Neuronal stem cell (in vitro differentiated cells): ENCODE measurements at places on chromosomes 12 and 14.

GRCh38 chr14:102554821-102555819, 37.3 kb upstream of the RCOR1 start:
- DNase-seq, result peak; percentile 47

- DNase-seq, result no peak
These were observed 34.2 kb downstream of the KCNA1 start for GRCh38 chr12:4943938-4944284.

GRCh38 chr12:79665212-79665887, 25.4 kb downstream of the PAWR start:
- DNase-seq, result no peak

GRCh38 chr12:56836317-56836716, 73.2 kb downstream of the HSD17B6 start:
- DNase-seq, result no peak

DNA sequence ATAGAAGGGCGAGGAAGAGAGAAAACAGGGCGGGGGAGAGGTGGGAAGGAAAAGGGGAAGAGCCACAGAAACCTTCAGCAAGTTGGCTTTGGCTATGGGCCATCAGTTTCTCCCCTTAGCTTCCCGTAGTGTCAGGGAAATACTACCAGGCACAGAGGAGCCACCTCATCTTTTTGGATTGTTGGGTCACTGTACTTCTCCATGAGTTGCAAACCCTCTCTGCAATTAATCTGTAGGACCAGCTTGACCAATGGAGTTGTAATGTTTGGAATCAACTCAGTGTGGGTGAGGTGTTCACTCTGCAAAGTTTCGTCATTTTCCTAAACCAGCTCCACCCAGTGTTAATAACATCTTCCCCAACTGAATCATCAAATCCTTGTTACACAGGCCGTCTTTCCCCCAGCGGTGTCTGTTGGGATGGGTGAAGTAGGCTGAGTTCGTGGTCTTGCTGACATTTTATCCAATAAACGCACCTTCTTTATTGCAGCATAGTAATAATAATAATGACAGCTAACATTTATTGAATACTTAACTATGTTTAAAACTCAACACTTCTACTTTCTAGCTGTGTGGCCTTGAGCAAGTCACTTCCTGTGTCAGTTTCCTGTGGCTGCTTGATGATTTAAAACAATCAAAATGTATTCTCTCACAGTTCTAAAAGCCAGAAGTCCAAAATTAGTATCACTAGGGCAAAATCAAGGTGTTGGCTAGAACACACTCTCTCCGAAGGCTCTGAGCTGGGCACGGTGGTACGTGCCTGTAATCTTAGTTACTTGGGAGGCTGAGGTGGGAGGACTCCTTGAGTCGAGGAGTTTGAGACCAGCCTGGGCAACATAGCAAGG, 8.1 kb upstream of the GLTP start:
- no peak for DNase-seq

DNA sequence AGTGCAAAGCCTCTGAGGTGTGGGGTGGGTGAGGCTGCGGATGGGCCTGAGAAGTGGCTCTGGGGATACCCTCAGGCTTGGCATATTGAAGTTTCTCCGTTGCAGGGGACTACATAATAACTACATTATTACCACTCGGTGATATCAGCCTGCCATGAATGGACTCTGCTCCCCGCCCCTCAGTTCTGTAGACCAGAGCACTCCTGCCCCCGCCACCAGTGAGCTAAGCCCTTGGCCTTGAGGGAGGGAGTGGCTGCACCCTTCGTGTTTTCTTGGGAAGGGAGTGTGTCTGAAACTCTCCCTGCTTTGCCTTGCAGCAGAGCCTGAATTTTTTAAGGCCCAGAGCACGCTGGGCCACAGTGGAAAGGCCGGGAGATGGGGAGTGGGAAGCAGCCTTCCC, 1.7 kb downstream of the ORAI1 start:
- no peak for DNase-seq

DNA sequence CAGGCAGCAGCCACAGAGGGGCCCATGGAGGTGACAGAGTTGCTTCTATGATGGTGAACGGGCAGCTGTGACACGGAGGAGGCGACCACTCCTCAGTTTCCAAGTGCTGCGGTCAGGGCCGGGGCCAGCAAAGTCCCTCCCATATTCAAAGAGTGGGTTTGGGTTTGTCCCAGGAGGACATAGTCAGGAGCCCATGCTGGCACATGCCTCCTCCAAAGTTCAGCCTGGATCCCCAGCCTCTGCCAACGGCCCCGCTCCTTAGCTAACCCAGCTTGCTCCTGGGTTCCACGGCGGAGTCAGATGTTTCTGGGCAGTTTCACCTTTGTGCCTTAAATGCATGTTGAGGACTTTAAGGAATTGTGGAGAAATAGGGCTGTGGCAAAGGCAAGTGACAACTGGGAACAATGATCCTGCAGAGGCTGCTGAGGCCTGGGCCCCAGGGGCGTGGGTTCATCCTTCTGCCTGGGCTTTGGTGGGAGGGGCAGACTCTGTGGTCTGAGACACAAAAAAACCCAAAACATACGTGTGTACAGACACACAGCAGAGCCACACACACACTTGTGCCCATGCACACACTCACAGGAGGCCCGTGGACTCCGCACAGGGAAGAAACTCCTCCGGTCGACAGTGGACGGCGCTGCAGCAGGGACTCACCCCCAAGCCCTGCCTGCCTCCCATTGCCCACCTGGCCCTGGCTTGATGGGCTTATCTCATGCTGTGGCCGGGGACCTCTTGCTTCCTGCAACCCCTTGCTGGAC, 399.4 kb downstream of the TMEM121 start:
- no peak for DNase-seq

- no peak for DNase-seq
These were observed 3.5 kb downstream of the CISTR start for GRCh38 chr12:53748072-53748840.

- DNase-seq, result no peak
These were observed 74.4 kb downstream of the POLR3B start for GRCh38 chr12:106431839-106432411.

DNA sequence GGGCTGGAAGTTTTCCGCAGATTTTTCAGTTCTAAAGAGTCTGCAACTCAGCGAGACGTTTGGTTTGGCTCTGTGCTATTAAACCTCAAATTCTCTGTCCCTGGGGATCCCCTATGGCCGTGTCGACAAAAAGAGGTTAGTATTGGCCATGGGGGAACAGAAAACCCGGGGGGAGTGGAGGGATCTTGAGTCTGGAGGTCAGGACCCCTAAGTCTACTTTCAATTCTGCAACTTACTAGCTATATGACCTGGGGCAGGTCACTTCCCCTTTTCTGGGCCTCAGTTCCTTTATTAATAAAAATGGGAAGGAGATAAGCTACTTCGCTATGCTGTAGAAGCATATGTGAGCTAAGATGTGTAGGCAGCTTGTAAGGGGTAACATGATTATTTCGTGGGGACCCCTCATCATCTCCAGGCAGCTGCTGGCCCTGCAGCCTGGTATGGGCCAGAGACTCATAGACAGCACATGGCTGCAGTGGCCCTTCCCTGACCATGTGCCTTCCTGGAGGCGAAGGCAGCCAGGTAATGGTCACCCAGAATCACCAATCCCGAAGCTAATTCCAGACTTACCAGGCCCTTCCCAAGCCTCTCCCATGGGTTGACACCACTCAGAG, 8.6 kb downstream of the ASB2 start:
- DNase-seq, result no peak

GRCh38 chr14:102853648-102854047, 68.8 kb upstream of the AMN start:
- DNase-seq, result no peak

DNA sequence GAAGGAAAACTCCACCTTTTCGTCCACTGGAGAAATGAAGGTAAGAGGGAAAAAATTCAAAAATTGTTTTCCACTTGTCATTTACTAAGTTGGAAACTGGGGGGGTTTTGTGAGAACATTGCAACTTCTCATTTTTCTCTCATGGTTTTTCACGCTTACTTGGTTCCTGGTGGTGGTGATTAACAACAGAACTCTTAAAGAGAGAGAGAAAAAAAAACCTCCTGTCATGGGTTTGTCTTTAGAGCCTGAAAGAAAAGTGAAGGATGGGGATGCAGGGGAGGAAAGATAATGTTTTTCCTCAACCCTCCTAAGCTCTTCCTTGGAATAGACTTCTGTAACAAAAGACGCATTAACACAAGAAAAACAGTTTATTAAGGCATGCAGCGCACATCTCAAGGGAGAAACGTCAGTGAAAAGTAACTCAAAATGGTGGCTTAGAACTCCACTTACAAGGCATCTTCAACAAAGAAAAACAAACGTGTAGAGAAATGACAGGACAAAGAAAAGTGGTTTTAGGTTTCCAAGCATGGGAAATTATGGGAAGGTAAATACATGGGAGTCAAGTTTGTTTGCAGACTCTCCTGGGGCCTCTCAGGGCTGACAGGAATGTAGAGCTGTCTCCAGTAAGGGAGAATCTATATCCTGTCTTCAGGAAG, 81.9 kb upstream of the ATF7IP start:
- no peak for DNase-seq

DNA sequence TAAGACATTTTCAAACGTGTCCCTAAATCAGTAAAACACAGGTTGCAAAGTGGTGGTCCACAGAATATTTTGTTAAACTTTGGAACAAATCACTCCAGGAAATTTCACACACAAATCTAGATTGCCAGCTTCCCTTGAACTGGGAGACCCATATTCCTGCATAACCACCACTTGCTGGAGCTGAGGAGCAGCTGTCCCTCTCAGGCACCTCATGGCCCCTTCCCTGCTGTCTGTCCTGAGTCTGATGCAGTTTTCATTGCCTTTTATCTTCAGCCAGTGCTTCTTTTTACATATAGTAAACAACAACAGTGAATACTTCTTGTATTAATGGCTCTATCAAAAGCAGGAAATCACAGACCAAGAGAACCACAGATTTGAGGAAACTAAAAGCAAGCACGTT, 289.3 kb downstream of the MED13L start:
- DNase-seq, result no peak

- no peak for DNase-seq
These were observed 30.8 kb downstream of the SRRM4 start for GRCh38 chr12:119012179-119012578.
